ENCODE measurements at places on chromosomes 7 and 10. TPM values are rescaled to one million over a fixed set of nuclear protein-coding genes. Genes with fewer than 3 reads are reported as not detected.

PKD1L1 gene
- total RNA-seq = 0.07 TPM

CHST12 gene
- 9.9 TPM for total RNA-seq

HTRA1 gene
- not detected for total RNA-seq

PPP1R3A gene
- not detected for total RNA-seq

TBC1D12 gene
- 0.73 TPM for total RNA-seq

ACTR3C gene
- 8.2 TPM for total RNA-seq

PODXL gene
- total RNA-seq = 0.75 TPM

GOLGA7B gene
- total RNA-seq = 0.26 TPM

- no peaks in the 10 kb centered on the region for H3K36me3 ChIP-seq
- H3K27ac ChIP-seq = no peak overlapping the region
- DNase-seq = no peak
- H3K27me3 ChIP-seq = peaks cover 13% of the 10 kb centered on the region
- no peak overlapping the region for H3K4me3 ChIP-seq
- no peaks in the 10 kb centered on the region for H3K4me1 ChIP-seq
Observed at GRCh38 chr10:3278771-3279170, 106.2 kb upstream of the PITRM1 start.

DNA sequence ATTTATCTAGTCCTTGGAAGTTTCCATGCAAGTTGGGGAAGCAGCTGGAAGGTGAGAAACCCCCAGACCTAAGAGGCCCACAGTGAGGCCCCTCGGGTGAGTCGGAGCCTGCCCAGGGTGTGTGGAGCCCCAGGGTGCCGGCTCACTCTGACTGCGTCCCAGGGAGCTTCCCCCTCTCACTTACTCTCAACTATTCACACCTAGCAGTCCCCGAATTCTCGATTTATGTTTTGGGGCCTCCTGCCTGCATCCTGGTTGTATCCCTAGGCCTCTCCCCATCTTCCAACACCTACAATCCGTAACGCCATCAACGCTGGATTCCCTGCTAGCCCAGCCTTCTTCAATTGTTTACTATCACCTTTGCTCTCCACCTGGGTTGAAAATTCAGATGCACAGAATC, 63.9 kb downstream of the PRKAG2 start:
- no peak for DNase-seq
- H3K4me1 ChIP-seq = no peaks in the 10 kb centered on the region
- H3K4me3 ChIP-seq = no peak overlapping the region
- no peak overlapping the region for H3K27ac ChIP-seq

GRCh38 chr10:132960071-132960472, 17.7 kb upstream of the CFAP46 start:
- no peak overlapping the region for H3K4me3 ChIP-seq
- H3K36me3 ChIP-seq = no peaks in the 10 kb centered on the region
- no peak overlapping the region for H3K27ac ChIP-seq
- peaks cover 5% of the 10 kb centered on the region for H3K27me3 ChIP-seq
- peaks cover 16% of the 10 kb centered on the region for H3K4me1 ChIP-seq

DNA sequence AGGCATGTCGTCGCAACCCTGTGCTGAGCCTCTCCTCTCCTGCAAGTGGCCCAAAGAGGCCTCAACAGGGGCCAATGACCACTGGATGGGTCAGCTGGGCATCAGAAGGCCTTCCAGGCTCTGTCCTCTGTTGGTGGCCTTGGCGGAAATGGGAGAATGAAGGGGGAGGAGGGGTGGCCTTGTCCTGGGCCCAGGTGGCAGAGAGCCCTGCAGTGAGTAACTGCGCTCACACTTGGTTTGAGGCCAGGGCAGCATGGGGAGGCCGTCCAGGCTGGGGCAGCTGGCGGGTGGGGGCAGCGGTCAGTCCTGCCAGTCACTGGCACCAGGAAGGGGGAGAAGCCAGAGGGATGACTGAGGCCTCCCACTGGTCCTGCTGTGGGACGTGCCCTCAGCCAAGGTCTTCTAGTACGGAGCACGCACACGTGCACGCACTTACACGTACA, 59.8 kb downstream of the LHPP start:
- H3K4me1 ChIP-seq = no peaks in the 10 kb centered on the region
- no peaks in the 10 kb centered on the region for H3K27me3 ChIP-seq
- H3K36me3 ChIP-seq = no peaks in the 10 kb centered on the region

DNA sequence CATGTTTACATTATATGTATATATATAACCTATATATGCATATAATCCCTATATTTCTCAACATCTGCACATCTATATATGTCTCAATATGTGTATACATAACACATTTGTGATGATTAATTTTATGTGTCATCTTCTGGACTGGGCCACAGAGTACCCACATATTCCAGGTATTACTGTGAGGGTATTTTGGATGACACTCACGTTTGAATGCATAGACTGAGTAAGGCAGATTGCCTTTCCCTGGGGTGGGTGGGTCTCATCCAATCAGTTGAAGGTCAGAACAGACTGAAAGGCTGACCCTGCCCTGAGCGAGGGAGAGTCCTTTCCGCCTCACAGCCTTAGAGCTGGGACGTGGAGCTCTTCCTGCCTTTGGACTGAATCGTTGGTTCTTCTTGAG, 295.2 kb upstream of the PFKP start:
- no peak for DNase-seq
- no peaks in the 10 kb centered on the region for H3K36me3 ChIP-seq
- H3K4me3 ChIP-seq = no peak overlapping the region
- H3K27me3 ChIP-seq = peaks cover 3% of the 10 kb centered on the region
- H3K27ac ChIP-seq = no peak overlapping the region
- no peaks in the 10 kb centered on the region for H3K4me1 ChIP-seq

- H3K4me3 ChIP-seq = no peak overlapping the region
- no peak for DNase-seq
- H3K27ac ChIP-seq = no peak overlapping the region
- peaks cover 18% of the 10 kb centered on the region for H3K36me3 ChIP-seq
Observed at GRCh38 chr7:7565746-7566650, 686 bp upstream of the MIOS start.

DNA sequence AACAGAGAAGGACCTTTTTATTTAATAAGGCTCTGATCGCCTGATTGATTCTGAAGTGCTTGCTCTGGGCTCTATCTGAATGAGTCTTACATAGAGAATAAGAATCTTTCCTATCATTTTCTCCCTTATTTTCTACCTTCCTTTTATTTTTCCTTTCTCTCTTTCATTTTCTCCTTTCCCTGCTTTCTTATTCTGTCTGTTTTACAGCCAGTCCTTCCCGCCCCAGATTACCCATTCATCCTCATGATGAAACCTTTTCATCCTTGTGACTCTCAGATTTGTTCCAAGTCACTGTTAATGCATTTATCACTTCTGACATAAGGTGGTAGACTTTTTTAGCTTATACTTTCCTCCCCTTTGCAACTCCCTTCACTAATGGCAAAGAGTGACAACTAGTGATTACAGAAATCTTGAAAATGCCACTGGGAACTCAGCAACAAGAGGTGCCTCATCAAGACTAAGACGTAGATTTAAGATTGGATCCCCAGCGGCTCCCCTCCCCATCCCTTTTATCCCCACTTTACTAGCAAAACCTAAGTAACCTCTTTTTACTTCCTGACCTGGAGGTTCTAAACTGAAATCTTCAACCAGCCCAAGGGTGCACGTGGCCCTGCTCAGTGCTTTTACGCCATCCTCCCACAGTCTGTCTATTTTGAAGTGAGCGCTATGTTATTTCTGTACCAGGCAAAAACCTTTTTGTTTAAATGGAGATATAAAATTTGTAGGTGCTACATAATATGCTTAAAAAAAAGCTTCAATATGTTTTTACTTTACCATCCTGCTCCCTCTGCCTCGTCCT, 179.8 kb downstream of the DYNC1I1 start:
- no peak for DNase-seq
- peaks cover 9% of the 10 kb centered on the region for H3K27me3 ChIP-seq
- H3K4me1 ChIP-seq = no peaks in the 10 kb centered on the region
- H3K27ac ChIP-seq = no peak overlapping the region
- no peaks in the 10 kb centered on the region for H3K36me3 ChIP-seq

GRCh38 chr7:90857603-90858002, 261.5 kb downstream of the CDK14 start:
- no peak overlapping the region for H3K27ac ChIP-seq
- H3K27me3 ChIP-seq = no peaks in the 10 kb centered on the region
- H3K4me1 ChIP-seq = no peaks in the 10 kb centered on the region
- H3K36me3 ChIP-seq = no peaks in the 10 kb centered on the region
- no peak for DNase-seq

GRCh38 chr7:94980418-94981142, 73.2 kb downstream of the PPP1R9A start:
- H3K4me3 ChIP-seq = no peak overlapping the region
- no peaks in the 10 kb centered on the region for H3K27me3 ChIP-seq
- H3K4me1 ChIP-seq = no peaks in the 10 kb centered on the region
- no peak for DNase-seq

DNA sequence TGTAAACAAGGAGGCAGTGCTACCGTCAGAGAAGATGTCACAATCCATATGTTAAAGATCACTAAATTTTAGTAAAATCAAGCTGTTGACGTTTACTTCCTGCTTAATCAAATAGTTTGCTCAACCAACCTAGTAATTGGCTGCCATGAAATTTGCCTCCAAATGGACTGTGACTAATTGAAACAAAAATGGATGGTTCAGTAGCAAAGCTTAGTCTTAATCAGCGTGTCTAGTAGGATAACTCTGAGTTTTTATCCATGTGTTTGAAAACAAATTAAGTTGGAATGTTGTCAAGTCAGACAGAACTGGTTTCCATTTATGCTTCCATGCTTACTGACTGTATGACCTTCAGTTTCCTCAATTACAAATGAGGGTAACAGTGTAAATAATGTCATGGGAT, 1456.7 kb upstream of the CELF2 start:
- H3K4me1 ChIP-seq = no peaks in the 10 kb centered on the region
- H3K36me3 ChIP-seq = no peaks in the 10 kb centered on the region
- H3K27ac ChIP-seq = no peak overlapping the region
- H3K4me3 ChIP-seq = no peak overlapping the region
- DNase-seq = no peak

DNA sequence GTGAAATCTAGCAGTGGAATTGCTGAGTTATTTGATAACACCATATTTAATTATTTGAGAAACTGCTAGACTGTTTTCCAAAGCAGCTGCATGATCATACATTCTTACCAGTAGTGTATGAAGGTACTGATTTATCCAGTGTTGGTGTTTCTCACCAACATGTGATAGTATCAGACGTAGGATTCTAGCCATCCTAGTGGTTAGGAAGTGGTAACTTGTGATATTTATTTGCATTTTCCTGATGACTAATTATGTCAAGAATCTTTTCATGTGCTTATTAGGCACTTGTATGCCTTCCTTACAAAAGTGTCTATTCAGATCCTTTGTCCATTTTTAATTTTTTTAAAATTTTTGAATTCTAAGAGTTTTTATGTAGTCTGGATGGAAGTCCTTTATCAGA, 54.2 kb upstream of the PLXDC2 start:
- no peaks in the 10 kb centered on the region for H3K4me1 ChIP-seq
- H3K4me3 ChIP-seq = no peak overlapping the region
- DNase-seq = no peak
- no peaks in the 10 kb centered on the region for H3K36me3 ChIP-seq
- no peaks in the 10 kb centered on the region for H3K27me3 ChIP-seq

- peaks cover 3% of the 10 kb centered on the region for H3K27me3 ChIP-seq
- no peak overlapping the region for H3K27ac ChIP-seq
- no peak overlapping the region for H3K4me3 ChIP-seq
- H3K4me1 ChIP-seq = no peaks in the 10 kb centered on the region
- no peaks in the 10 kb centered on the region for H3K36me3 ChIP-seq
Observed at GRCh38 chr10:8616166-8616565, 561.7 kb downstream of the GATA3 start.

DNA sequence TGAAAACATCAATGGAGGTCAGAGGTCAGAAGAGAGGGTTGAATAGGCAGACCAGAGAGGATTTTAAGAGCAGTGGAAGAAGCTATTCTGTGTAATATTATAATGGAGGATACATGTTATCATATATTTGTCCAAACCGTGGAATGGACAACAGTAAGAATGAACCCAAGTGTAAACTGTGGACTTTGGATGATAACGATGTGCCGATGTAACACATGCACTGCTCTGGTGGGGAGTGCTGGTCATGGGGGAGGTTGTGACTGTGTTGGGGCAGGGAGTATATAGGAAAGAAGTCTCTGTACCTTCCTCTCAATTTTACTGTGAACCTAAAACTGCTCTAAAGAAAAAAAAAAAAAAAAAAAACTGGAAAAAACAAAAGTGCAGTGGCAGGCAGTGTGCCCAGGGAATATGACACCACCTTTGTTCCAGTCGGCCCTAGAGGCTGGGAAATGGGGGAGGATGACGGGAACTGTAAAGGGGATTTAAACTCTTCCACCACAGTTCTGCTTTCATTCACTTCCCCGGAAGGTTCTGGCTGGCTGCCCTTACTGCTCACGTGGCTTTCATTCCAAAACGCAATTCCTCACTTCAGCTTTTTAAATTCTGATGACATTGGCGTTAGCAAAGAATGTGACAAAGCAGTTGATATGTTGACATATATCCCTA, 113.7 kb upstream of the ANKRD1 start:
- H3K4me3 ChIP-seq = peak overlapping the region; percentile 9
- H3K36me3 ChIP-seq = peaks cover 3% of the 10 kb centered on the region
- H3K27me3 ChIP-seq = peaks cover 11% of the 10 kb centered on the region
- DNase-seq = no peak
- peak overlapping the region; percentile 59 for H3K27ac ChIP-seq

DNA sequence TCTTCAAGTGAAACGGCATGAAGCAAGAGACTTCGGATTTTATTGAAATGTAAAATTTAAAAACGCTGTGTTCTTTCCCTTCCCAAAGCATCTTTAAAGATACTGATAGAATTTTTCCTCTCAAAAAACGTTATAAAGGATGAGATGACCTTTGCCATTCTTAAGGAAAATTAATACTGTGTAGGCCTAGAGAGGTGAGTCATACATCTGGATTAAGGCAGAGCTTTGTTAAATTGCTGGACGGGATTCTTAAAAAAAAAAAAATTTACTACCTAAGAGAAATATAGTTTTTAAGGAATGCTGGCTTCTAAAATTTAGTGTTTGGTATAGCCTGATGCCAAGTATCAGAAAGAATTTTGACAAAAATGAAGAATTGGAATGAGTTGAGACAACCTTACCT, 6.3 kb upstream of the HBP1 start:
- H3K27me3 ChIP-seq = peaks cover 19% of the 10 kb centered on the region
- no peak for DNase-seq
- H3K4me1 ChIP-seq = peaks cover 4% of the 10 kb centered on the region
- H3K27ac ChIP-seq = no peak overlapping the region

DNA sequence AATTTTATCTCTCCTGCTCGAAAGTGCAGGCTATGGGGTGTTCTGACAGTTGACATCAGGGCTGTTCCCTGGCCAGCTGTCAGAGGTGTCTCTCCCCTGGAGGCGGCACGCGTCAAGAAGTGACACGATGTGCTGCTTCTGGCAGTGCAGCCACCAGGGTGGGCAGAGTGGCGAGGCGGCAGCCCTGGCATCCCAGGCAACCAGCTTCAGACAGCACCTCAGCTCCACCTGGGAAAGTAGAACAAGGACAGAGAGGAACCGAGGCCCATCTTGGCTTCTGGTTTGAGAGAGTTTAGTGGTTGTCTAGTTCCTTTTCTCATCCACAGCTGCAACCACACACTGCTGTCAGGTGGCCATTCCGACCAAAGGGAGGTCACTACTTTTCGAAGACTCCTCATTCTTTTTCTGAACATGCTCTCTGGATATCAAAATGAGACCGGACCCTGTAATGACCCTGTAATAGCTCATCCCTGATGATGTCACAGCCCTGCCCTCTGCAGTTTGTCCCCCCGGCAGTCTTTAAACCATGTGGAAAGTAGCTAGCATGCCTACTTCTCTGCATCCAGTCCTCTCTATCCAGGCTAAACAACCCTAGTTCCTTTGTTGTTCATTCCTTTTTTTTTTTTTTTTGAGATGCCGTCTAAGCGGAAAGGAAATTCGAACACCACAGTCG, 381.0 kb upstream of the NRP1 start:
- no peak overlapping the region for H3K4me3 ChIP-seq
- H3K36me3 ChIP-seq = no peaks in the 10 kb centered on the region
- no peaks in the 10 kb centered on the region for H3K4me1 ChIP-seq
- no peak overlapping the region for H3K27ac ChIP-seq

- peaks cover 6% of the 10 kb centered on the region for H3K27me3 ChIP-seq
- no peak for DNase-seq
- no peak overlapping the region for H3K27ac ChIP-seq
- no peaks in the 10 kb centered on the region for H3K36me3 ChIP-seq
Observed at GRCh38 chr7:138729444-138729843, 28.3 kb upstream of the SVOPL start.

Measured in activated T-helper 1 cell treated with anti-CD3 and anti-CD28 coated beads, Interleukin-12 subunit alpha, Interleukin-12 subunit beta, Interleukin-2, Interleukin-4 antibody, amounts not matched to agents 30 ng/mL and 10 ng/mL and 1 ng/mL, durations not matched to agents 14 hours and 24 hours and 36 hours (primary cell).